ENCODE measurements at places on chromosomes 2 and 18.

DNA sequence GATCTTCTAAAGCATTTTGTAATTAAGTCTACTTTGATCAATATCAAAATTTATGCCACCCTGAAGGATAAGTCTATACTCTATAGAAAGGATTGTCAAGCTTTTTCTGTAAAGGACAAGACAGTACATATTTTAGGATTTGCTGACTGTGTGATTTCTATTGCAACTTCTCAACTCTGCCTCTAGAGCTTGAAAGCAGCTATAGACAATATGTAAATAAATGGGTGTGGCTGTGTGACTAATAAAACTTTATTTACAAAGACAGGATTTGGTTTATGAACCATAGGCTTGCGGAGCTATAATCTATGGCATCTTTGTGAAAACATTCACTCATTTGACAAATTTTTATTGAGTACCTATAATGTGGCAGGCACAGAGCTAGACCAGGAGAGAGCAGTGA is 18.4 kb downstream of the UPP2 start:
- DNase-seq = no peak

GRCh38 chr18:80171054-80171872 is 62.2 kb downstream of the ADNP2 start:
- DNase-seq = no peak

- DNase-seq = no peak
These were observed 3.9 kb downstream of the IKZF2 start for GRCh38 chr2:213147538-213147937.

DNA sequence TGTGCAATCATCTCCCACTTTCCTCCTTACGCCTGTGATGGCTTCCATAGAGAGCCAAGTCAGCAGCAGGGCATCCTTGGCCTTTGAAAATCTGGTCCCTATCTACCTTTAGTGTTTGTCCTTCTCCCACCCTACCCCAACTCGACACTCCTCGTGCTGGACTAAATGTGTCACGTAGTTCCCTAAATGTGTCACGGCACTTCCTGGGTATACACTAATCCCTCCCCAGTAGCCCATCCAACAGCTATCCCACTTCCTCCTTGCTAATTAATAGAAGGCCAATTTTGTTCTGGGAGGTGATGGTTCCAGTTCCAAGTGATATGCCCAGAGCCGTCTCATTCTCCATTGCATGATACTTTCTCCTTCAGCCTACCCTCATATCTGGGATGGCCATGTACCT is 36.5 kb upstream of the ZFP36L2 start:
- no peak for DNase-seq

DNA sequence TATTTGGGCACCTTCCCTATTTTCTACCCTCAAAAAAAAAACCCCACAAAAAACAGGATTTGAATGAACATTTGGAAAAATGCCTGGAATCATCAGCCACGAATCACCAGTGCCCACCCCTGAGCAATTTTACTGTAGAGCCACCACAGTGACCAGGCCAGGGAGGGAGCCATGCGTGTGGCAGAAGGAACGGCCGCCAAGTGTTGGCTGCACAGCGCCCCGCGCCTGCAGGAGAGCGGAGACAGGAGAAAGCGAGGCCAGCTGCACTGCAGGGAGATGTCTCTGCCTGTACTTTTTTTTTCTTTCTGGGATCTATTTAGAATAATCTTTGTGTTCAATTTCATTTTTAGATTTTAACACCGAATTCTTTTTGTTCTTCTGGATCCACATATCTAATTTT is 269.3 kb upstream of the RAB12 start:
- DNase-seq = no peak

GRCh38 chr2:237160271-237160919 is 74.7 kb downstream of the COPS8 start:
- no peak for DNase-seq

DNA sequence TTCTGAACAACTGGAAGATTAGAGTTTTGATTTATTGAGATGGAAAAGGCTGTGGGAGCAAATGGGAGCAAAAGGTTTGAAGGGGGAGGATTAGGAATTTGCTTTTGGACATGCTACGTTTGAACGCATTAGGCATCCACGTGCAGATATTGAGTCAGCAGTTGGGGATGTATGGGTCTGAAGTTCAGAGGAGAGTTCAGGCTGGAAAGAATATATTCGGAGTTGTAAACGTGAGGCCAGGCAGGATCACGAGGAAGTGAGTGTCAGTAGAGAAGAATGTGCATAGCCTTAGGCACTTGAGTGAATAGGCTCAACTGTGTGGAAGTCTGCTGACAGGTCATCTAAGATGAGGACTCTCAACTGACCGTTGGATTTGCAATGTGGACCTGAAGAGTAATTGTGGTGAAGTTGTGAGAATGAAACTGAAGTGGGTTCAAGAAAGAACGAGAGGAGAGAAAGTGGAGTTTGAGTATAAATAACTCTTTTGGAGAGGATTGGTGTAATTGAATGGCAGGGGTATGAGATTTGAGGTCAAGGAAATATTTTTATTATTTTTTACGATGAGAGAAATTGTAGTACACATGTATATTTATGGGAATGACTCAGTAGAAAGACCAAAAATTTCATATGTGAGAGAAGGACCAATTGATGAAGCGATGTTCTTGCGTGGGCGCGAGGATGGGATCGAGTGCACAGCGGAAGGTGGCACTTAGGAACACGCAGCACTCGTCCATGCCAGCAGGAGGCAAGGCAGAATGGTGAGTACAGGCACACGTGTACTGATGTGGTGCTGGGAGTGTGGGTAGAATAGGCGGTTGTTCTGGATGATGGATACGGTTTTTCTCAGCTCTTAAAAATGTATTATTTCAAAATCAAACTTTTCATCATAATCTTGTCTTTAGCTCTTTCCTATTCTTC is 40.5 kb upstream of the POLE4 start:
- DNase-seq = peak; percentile 11

DNA sequence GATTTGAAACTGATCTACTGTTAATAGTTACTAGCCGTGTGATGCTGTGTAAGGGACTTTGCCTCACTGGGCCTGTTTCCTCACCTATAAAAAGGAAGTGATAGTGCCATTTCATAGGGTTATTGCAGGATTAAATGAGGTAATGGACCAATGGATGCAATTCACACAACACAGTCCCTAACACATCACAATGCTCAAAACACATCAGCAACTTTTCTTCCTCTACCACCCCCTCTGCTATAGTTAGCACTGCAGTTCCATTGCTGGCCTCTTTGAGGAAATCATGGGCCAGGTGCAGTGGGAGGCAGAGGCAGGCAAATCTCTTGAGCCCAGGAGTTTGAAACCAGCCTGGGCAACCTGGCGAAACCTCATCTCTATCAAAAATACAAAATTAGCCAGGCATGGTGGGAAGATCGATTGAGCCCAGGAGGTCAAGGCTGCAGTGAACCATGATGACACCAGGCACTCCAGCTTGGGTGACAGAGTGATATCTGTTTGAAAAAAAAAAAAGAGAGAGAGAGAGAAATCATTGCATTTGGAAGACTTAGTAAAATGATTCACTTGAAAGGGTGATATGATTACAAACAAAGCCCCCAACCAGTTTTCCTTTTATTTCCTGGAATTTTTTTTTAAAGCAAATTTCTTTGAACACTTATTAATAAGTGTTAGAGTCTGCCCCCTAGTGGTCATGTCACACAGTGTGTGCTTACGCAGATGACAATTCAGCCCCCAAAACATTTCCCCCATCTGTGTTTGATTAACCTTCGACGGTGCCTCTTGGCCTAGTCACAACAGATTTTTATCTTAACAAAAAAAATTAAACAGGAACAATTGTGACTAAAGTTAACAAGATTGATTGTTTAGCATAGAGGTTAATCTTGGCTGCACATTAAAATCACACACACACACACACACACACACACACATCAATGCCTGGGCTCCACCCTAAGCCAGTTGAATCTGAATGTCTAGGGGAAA is 88.6 kb upstream of the BCL11A start:
- peak; percentile 47 for DNase-seq

GRCh38 chr2:168536925-168537466 is 80.9 kb downstream of the CERS6 start:
- DNase-seq = peak; percentile 25

DNA sequence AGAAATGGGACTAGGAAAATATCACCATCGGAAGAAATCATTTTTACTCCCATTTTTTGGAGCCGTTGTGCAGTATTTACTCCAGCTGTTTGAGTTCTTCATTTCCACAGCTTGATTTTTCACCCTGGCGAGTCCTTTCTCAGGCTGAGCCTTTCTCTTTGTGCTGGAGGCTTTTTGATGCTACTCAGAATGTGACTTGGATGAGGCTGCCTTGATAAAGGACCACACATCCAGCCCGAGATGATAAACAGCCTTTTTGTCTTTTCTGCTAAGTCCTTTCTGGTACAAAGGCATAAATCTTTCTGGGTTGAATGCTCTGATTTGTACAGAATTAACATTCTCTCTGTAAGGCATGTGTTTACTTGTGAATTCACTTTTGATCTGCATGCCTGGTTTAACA is 17.6 kb upstream of the CTDP1 start:
- DNase-seq = no peak

DNA sequence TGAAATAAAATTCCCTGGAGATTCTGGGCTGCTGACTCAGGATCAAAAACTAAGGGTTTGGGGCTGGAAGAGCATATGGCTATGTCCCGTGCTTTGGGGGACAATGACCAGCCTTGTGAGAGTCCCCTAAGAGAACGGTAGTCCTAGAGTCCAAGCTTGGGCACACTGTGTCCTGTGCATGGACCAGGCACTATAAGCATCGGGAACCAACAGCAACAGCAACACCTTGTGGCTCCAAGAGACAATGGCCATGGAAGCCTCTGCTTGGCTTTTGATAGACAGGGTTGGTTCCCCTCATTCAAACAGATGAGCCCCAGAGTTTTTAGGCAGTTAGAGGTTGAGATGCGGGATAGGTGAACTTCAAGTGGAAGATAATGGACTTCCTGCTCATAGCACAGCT is 294.4 kb upstream of the CHAC2 start:
- DNase-seq = peak; percentile 16

GRCh38 chr2:58876126-58876525 is 635.0 kb upstream of the FANCL start:
- DNase-seq = no peak

- DNase-seq = no peak
These were observed 41.7 kb upstream of the DARS1 start for GRCh38 chr2:136027112-136027511.
